ENCODE measurements at places on chromosomes 13 and 19.

GRCh38 chr13:45951166-45951565 is 99.6 kb upstream of the SIAH3 start:
- DNase-seq = no peak

- DNase-seq = no peak
Measured at GRCh38 chr13:79837741-79838450, 356.9 kb downstream of the NDFIP2 start.

DNA sequence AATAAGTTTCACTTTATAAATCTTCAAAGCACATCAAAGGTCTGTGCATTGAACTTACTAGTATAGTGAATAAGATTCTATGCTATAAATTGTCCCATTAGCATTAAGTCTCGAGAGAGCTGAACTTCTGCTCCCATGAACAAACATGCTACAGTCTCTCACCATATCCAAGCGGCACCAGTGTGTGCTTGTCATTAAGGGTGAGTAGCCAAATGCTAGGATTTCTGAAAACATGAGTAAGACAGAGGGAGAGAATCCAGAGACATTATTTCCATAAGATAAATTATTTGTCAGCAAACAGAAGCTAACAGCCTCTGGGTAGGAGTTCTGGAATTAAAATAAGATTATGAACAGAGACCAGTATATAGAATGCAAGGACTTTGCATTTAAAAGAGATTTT is 2882.5 kb downstream of the PCDH9 start:
- no peak for DNase-seq

DNA sequence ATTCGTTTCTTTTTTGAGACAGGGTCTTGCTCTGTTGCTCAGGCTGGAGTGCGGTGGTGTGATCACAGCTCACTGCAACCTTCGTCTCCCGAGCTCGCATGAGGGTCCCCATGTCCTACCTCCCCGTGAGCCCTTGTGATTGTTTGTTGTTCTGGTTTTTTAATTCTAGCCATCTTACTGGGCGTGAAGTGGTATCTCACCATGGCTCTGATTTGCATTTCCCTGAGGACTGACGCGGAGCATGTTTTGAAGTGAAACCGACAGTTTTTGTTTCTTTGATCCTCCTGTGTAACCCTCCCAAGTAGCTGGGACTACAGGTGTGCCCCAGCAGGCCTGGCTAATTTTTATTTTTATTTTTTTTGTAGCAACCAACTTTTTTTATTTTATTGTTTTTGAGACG is 21.7 kb downstream of the GNG7 start:
- no peak for DNase-seq

- DNase-seq = no peak
Measured at GRCh38 chr13:92137520-92137919, 739.1 kb downstream of the GPC5 start.

DNA sequence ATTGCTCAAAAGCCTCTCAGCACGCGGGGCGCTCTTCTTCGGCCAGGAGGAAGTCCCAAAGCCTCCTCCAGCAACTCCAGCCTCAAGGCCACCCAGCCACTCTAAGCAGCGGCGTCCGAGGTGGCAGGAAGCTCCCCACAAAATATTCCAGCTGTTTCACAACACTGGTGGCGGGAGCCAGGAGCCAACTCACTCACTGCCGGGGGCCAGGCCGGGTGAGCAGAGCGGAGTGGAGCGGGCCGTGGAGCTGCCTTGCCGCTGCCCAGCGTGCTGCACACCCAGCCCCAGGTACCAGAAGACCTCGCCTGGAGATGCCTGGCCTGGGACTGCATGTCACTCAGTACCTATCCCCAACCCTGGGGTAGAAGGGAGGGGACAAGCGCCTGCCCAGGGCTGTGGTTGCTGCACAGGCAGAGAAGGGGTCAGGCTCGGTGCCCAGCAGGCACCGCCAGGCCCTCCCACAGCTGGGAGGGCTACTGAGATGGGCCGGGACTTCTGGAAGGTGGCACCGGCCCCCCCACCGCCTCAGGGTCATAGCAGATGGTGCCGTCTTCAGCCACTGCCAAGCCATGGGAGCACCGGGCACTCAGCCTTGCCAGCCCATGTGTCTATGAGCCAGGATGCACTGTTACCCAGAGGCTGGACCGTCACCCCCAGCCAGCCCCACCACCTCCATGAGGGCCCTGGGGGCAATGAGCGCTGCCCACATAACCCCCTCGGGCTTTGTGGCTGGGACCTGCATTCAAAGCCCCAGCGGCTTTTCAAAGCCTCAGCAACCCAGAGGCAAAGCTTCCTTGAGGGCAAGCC is 59.2 kb downstream of the MLLT1 start:
- DNase-seq = no peak

GRCh38 chr13:75769141-75769905 is 133.2 kb downstream of the LMO7 start:
- DNase-seq = no peak

DNA sequence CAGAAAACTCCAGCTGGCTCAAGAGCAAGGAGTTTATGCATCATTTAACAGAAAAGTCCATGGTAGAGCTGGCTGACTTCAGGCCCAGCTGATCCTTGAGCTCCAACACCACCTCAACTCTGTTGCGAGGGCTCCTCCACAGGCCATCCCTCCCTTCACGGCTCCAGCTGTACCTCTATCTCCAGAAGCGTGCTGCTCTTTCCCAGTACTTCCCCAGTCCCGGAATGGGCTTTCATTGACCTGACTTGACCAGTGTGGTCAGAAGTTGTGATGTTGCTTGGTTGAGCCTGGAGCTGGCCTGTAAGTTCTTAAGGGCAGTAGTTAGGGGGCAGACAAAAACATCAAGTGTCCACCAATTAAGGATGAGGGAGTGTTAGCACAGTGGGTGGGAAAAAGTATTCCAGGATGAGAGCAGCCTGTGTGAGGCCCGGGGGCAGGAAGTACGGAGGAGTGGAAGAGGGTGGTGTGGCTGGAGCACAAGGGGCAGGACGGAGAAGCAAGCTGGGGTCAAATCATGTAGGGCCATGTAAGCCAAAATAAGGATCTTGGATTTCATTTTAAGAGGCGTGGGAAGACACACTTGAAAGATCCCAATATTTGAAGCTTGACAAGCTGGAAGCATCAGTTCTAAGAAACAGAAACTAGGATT is 24.0 kb downstream of the SKA3 start:
- DNase-seq = no peak

DNA sequence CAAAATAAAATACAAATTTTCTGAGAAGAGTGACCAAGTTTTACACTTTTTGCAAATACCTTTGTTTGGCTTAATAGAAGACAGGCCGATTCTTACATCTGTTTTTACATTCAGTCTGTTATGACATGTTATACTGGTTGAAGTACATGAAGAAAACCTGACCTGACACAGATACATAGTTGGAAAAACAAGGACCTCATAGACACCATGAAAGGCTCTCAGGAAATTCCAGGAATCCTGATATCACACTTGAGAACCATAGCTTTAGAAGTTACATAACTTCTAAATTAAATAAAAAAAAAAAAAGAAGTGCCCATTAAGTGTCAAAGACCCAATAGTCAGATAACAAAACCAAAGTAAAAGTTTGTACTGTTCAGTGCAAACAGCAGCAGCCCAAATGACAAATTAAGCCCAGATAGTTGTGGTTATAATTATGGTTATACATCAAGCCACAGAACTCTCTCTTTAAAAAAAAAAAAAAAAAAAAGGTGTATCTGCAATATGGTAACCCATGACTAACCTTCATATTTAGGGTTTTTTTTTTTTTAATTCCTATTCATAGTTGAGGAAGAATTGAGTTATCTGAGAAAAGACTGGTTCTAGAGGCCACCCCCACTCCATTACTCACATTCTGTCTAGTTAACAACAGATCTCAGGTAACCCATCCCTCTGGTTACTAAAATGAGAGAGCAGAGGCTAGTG is 19.8 kb downstream of the RBM26 start:
- peak; percentile 60 for DNase-seq

GRCh38 chr19:46426035-46426505 is 2.7 kb downstream of the PNMA8C start:
- DNase-seq = no peak

- DNase-seq = peak; percentile 49
Measured at GRCh38 chr19:610071-610800, 20.6 kb downstream of the HCN2 start.

DNA sequence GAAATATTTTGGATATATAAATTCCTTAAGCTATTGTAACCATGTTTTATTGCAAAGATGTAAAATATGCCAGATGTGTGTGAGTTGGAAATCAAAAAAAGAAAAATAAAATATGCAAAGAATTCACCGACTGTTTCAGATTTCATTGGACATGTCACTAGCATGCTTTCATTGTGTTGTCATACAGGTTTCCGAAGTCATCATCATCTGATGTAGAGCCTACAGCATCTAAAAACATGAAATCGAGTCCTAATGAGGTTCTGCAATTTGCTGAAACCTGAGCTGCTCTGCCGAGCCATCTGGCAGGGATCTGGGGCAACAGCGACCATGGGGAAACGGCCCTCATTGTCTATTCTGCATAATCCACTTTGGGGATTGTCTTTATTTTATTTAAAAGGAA is 196.1 kb upstream of the MAB21L1 start:
- DNase-seq = no peak

- no peak for DNase-seq
Measured at GRCh38 chr13:80654638-80655249, 313.8 kb upstream of the SPRY2 start.

GRCh38 chr13:44220948-44221347 is 152.7 kb upstream of the SERP2 start:
- DNase-seq = no peak

DNA sequence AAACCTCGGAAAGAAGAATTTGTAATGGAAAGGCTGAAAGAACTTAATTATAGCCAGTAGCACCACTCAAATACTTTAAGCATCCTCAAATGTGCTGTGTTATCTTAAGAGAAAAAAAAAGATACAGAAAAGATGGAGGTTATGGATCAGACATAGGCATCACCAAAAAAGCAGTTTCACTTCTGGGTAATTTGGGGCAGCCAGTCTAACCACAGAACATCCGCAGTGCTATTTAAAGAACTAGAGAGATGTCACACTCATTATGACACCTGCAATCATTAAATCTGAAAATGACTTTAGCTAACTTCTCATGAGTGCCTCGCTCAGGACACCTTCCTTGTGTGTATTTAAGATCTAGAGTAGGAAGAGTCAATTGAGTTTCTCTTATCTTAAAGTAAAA is 211.8 kb downstream of the RBM26 start:
- peak; percentile 53 for DNase-seq

- DNase-seq = no peak
Measured at GRCh38 chr13:108915095-108915633, 285.8 kb downstream of the MYO16 start.

DNA sequence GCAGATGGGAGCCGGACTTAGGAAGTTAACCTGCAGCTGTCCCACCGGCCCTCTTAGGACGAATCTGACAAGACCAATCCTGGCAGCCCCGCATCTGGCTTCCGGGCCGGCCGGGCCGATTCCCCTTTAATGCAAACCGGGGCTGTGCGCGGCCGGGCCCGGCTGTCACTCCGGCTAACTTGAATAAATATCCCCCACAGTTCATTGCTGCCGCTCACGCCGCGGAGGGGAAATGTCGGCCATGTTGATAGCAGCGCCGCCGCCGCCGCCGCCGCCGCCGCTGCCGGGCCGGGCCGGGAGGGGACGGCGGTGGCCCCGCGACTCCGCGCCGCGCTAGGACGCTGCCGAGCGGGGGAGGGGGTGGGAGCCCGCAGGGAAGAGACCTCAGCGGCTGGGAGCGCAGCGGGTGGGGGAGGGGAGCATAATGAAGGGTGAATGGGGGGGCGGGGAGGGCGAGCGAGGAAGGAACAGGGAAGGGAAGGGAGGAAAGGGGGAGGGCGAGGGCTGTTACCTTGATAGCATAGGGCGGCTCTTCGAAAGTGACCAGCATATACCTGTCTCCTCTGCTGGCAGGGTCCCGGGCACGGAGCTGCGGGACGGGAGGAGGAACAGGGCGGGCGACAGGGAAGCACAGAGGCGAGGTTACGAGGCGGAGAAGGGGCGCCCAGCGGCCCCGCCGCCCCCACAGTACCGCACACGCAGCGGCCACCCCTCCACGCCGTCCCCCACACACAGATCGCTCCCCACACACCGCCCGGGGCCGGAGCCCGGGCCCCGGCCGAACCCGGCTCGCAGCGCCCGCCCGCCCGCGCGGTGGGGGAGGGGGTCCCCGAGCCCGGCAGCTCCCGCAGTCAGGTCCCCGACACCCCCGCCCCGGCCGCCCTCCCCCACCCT is 1.1 kb downstream of the INTS6 start:
- peak; percentile 79 for DNase-seq

- peak; percentile 86 for DNase-seq
Measured at GRCh38 chr19:33177417-33177979, 16.6 kb upstream of the LRP3 start.

DNA sequence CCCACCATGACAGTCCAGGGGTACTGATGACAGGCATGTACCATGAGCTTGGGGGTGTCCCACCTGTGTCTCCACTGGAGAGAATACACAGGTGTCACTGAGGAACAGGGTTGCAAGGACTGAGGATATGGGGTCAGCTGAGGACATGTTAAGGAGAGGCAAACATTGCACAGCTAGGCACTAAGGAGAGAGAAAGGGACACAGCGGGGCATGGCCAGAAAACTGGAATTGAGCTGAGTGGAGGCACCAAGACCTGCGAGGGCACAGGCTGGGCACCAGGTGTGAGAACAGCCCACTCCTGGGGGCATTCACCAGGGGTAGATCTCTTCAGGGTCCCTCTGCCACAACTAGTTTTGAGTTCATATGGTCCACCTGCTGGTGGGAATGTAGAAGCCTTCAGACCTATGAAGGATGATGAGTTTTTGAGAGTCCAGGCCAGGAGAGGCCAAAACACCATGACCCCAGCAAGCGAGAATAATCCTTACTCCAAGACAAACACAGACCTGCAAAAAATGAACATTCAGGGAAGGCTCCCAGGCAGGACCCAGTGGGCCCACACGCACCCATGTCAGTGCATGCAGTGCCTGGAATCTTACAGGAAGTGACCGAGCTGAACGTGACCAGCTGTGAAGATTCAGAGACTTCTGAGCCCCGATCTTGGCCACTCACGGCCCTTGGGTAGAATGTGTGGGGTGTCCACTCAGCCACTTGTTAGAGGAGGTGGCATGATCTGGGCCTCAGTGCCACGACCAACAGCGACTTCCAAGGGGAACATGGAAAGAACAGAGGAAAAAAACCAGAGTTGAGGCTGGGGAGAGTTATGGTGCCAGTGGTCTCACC is 1.4 kb upstream of the ZNF584 start:
- DNase-seq = no peak

GRCh38 chr19:55640043-55640576 is 692 bp upstream of the ZNF580 start:
- peak; percentile 73 for DNase-seq

- DNase-seq = peak; percentile 23
Measured at GRCh38 chr13:76976490-76976889, 15.4 kb upstream of the CLN5 start.

- no peak for DNase-seq
Measured at GRCh38 chr19:33300009-33300893, 2.1 kb downstream of the CEBPA start.

GRCh38 chr13:37097076-37097475 is 8.4 kb downstream of the CSNK1A1L start:
- no peak for DNase-seq

DNA sequence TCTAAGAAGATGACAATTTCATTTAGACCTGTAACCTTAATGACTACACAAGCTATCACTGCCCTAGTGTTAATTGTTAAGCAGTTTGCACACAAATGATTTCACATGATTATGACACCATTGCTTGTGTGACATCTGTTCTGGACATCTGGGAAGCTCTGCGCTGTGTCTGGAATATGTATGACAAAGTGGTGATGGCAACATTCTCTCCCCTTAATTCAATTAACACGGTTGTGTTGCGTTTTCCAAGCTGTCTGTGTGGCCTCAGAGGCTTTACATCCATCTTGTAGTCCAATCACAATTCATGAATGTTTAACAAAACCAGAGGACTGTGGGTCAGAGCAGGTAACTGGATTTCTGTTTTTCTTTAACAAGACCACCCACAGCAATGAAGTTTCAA is 204.4 kb downstream of the COG6 start:
- DNase-seq = no peak
